ENCODE measurements at places on chromosomes 5 and 9.

DNA sequence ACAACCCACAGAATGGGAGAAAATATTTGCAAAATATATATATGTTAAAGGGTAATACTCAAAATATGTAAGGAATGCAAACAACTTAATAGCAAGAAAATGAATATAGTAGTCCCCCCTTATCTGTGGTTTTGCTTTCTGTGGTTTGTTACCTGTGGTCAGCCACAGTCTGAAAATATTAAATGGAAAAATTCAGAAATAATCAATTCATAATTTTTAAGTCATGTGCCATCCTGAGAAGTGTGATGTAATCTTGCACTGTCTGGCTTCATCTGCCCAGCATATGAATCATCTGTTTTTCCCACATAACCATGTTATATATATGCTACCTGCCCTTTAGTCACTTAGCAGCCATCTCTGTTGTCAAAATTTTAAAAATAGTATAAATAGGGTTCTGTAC, 11.7 kb downstream of the CER1 start:
- no peak for DNase-seq

- DNase-seq, result no peak
Observed at GRCh38 chr9:19782005-19782404, 6.8 kb downstream of the SLC24A2 start.

- no peak for DNase-seq
Observed at GRCh38 chr9:131465401-131465800, 37.3 kb upstream of the POMT1 start.

DNA sequence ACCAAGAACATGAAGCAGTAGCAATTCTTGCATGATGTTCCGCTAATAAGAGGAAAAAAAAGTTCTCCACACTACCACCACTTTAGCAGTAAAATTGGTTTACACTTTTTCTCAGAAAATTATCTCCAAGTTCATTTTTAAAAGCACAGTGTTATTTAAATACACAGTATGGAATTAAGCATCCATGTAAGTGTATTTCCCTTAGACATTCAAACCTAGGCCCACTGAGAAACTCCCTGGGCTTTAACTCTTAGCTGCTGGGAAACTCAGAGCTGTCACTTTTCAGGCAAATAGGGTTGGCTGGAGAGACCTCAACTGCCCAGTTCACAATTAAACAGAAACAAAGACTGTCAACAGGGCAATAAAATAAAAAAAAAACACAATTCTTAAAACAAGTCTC, 2.7 kb downstream of the GNAQ start:
- no peak for DNase-seq

GRCh38 chr9:34646211-34647083, at the start of gene GALT:
GALT (plus strand) TSS chr9:34646675; CDS start chr9:34646705, 30 bp downstream.
- peak; percentile 97 for DNase-seq

DNA sequence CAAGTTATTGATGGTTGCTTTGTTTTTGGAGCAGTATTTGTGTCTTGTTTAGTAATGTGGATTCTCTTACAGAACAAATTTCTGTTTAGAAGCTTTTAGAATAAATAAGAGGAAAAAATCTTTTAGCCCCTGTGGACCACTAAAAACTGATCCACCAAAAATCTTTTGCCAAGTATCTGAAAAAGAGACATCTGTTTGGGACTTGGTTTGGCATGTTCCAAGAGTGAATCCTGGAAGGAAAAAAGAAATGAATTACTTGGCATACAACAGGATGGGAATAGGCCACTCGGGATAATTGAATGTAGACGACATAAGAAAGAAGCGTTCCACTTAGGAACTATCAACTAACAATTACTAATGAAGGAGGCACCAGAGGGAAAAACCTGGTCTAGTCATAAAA, 1350.1 kb upstream of the C9orf72 start:
- no peak for DNase-seq

GRCh38 chr9:138038244-138038671, 160.7 kb downstream of the CACNA1B start:
- DNase-seq, result peak; percentile 34

- DNase-seq, result no peak
Observed at GRCh38 chr9:118538959-118539358, 830.3 kb downstream of the BRINP1 start.

DNA sequence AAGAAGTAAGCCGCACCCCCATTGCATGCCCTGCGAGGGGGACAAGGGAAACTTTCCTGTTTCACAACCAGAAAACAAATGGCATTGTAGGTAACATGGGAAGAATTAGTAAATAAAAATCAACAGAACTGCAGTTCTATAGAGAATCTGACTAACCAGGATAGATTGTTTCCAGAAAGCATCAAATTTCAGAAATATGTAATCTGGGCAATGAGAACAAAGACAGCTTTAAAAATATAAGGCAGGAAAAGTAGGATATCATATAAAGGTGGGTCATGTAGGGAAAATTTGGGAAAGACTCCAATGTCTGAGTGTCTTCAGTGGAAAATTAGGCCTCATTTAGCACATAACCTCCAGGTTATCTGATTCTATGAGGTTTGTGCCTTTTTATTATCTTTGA, 58.3 kb upstream of the RANBP6 start:
- DNase-seq, result no peak

GRCh38 chr5:112772124-112772523, 34.4 kb downstream of the APC start:
- DNase-seq, result no peak

DNA sequence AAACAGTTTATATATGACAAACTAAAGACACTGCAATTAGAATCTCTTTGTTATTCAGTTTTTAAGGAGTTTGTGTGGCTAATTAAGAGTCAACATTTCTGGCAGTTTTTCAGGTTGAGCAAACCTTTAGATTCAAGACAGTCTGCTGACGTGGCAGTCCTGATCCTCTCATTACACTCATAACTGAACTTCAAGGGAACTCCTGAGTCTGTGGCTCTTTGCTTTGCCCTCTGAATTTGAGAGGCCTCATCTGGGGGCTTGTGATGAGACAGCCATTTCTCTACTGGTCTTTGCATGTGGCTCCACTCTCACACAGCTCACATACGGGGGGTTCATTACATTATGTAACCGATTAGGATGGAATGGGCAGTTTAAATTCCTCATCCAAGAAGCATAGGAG, 182.9 kb upstream of the MEF2C start:
- no peak for DNase-seq

DNA sequence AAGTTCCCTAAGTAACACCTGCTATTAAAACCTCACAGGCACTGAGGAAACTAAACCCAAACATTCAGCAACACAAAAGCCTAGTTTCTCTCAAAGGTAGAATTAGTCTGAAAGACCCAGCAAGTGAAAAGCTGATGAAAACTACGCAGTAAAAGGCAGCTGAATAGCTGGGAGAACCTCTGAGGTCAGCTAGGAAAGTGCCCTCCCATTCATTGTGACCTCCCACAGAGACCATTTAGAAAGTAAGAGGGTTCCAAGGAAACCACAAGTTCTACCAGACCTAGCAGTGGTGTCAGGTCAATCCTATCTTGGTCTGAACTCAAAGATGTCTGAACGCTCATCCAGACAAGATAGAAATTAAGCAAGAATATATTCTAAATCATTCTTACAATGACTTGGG, 144.7 kb downstream of the SSBP2 start:
- no peak for DNase-seq
